Stimulated activated CD8-positive, alpha-beta memory T cell treated with anti-CD3 and anti-CD28 coated beads, Interleukin-15, amount 100 ng/mL, for 48 hours (primary cell): ENCODE measurements at places on chromosomes 5 and 9.

GRCh38 chr9:75117564-75117963 lies 29.2 kb downstream of the OSTF1 start:
- no peak for DNase-seq

DNA sequence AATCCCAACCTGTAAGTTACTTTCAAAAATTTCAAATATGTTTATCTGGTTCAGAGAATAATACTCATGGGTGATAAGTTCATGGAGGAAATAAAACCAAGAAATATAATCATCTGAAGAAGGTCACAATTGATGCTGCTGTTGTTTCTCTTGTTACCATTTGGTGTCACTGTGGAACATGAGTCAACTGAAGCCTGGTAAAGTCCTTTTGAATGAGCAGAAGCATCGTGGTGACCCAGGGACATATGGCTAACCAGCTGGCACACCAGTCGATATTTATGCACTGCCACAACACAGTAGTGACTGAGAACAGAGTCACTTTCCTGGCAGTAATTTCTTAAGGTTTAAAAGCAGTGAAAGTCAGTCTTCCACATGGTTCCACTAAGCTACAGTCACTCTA lies 612.9 kb upstream of the TLE4 start:
- DNase-seq = no peak

GRCh38 chr5:67985686-67986387 lies 229.7 kb upstream of the PIK3R1 start:
- DNase-seq = no peak

DNA sequence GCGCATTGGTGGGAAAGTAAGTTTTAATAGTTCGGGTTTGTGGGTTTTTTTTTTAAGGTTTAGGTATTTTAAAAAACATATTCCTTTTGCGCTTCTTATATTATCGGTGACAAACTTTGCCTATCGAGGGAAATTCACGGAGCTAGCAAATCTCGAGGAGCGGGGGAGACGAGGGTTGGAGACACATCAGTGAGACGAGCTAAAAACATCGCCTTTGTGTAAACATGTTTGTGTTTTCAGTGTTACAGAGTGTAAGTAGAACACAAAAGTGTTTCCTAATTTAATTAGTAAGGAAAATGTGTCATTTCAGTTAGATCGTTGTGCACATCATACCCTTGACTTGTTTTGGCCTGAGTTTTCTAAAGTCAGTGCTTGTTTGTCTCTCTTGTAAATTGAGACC lies 945 bp downstream of the BTF3 start:
- DNase-seq = no peak

- DNase-seq = no peak
These were observed 50.4 kb downstream of the DAP start for GRCh38 chr5:10710513-10711128.

- DNase-seq = no peak
These were observed 152.7 kb upstream of the ACTBL2 start for GRCh38 chr5:57635146-57635777.

GRCh38 chr5:142110046-142110531 lies 1.5 kb downstream of the NDFIP1 start:
- DNase-seq = no peak

- no peak for DNase-seq
These were observed 184.0 kb upstream of the ACTBL2 start for GRCh38 chr5:57666582-57666981.

- DNase-seq = no peak
These were observed 32.1 kb downstream of the VCAN start for GRCh38 chr5:83503662-83504061.

- no peak for DNase-seq
These were observed 52.8 kb downstream of the CAST start for GRCh38 chr5:96714951-96715451.

DNA sequence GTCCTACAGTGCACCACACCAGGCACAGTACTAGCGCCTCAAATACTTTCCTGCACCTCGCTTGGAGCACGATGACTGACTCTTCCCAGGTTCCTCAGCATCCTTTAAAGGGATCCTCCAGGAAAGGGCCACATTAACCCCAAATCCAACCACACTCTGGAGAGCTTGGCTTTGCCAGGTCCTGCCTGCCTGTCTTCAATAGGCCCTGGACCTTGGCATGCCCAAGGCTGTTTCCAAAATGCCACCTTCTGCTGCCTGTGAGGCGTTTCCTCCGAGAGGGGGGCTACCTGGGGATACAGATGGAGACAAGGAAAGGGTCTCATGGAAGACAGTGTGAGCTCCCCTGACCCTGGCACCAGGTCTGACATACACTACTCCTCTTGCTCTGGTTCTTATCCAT lies 169.9 kb downstream of the DAB2IP start:
- no peak for DNase-seq

GRCh38 chr9:126550891-126551351 lies 62.8 kb upstream of the LMX1B start:
- no peak for DNase-seq

DNA sequence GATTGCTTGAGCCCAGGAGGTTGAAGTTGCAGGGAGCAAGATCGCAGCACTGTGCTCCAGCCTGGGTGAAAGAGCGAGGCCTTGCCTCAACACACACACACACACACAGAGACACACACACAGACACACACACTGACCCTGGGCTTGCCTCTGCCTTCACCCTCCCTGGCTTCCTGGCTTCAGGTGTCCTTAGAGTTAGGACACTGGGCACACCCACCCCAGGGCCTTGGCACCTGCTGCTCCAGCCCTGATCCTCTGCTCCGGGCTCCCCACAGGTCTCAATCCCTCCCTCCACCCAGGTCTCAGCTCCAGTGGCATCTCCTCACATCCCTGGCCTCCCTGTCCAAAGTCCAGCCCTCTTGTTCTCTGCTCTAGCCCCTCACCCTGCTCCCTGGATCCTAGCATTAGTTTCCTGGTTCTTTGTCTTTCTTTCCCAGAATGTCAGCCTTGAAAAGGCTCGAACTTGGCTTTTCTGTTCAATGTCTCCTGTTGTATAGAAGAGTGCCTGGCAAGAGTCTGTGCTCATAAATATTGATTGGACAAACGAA lies 212.9 kb downstream of the C9orf50 start:
- DNase-seq = no peak

- DNase-seq = no peak
These were observed 311.0 kb downstream of the SLIT3 start for GRCh38 chr5:168989731-168990505.

DNA sequence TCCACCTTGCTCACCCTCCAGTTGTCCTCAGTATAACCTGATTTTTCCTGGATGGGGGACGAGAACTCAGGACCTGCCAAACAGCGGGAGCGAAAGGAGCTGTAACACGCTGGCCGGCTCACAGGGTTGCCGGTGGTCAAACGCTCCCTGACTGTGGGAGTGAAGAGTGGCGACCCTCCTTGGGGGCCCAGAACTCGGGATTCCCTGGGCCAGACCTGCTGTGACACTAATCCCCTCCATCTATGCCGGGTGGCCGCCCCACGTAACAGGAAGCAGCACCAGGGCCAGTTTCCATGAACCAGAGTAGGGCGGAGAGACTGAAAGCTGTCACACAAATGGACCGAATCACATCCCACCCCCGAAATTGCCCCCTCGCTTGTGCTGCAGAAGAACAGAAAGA lies 1809.2 kb upstream of the ACO1 start:
- DNase-seq = no peak

GRCh38 chr9:90967145-90967538 lies 165.5 kb downstream of the SYK start:
- DNase-seq = no peak

DNA sequence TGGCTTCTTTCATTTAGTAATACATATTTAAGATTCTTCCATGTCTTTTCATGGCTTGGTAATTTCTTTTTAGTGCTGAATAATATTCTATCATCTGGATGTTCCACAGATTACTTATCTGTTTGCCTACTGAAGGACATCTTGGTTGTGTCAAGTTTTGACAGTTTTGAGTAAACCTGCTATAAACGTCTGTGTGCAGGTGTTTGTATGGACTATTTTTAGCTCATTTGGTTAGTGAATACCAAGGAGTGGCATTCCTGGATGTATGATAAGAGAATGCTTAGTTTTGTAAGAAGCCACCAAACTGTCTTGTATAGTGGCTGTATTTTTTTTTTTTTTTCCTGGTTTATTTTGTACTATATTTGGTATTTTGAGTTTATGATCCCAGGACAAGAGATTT lies 38.4 kb downstream of the PRRC1 start:
- no peak for DNase-seq

DNA sequence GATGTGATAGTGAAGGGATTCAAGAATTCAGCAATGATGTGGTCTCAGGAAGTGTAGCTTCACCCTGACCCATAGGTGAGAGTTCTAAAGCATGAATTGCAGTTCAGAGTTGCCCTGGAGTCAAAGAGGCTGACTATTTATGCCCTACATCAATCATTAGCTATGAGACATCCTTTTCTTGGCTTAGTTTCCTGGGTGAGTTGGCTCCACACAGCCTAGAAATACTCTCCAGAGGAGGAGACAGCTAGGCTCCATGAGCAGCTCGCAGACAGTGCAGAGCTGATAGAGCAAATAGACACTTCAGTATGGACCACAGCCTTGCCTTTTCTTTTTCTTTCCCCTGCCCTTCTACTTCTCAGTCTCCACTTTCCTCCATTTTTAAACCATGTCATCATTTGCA lies 1651.8 kb downstream of the MAT2B start:
- no peak for DNase-seq

GRCh38 chr9:134768709-134769351 lies 111.8 kb upstream of the FCN2 start:
- no peak for DNase-seq

DNA sequence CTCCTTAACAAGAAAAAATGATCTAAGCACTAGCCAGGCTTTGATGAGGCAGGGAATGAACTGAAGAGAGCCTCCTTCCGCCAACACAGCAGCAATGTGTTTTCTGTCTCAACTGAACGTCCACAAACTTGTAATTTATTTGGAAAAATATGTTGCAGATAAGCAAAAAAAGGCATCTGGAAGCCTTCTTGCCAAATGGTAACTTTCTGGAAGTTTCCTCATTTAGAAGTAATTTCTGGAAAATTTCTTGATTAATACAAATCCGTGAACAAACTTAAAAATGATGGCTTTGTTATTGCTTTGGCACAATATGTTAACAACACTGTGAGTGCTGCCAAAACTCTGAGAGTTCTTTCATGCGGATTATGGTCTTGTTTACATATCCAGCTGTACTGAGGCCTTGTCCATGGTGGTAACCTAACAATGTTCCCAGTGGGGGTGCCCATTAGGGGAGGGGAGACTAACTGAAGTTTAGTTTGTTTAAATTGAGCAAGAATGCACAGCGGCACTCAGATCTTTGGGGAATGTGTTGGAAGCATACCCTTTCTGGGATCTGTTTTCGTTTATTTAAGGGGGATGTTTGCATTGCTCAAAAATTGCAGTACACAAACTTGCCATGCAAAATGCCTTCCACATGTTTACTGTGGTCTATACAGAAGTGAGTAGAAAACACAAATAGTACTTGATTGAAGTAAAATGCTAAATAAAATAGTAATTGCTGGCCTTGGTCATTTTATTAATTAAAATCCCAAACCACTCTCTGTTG lies 334.7 kb downstream of the NR2F1-AS1 start:
- DNase-seq = no peak

- no peak for DNase-seq
These were observed 11.2 kb downstream of the GTF3C5 start for GRCh38 chr9:133041958-133042357.
